ENCODE measurements at places on chromosomes 4 and X. TPM values are rescaled to one million over a fixed set of nuclear protein-coding genes. Genes with fewer than 3 reads are reported as not detected.

The GJB1 gene
- total RNA-seq: 66.3 TPM

The SPATA4 gene
- not detected for total RNA-seq

The IL13RA2 gene
- total RNA-seq: 0.28 TPM

GRCh38 chrX:154355776-154356140 lies 18.7 kb downstream of the FLNA start:
- no peaks in the 10 kb centered on the region for H3K4me1 ChIP-seq
- H3K4me3 ChIP-seq: no peak overlapping the region
- DNase-seq: no peak
- H3K27me3 ChIP-seq: no peaks in the 10 kb centered on the region

DNA sequence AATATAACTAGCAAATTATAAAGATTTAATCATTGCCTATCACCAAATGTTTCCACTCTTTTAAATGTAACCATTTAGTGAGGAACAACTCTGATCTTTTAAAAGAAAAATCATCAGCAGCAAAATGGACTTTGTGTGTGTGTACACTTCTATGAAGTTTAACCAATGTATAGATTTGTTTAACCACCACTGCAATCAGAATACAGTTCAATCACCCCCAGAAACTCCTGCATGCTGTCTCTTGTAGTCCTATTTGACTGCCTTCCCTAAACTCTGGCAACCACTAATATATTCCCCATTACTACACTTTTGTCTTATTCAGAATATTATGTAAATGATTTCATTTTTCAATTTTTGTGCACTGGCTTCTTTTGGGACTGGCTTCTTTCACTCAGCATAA lies 1.7 kb upstream of the TCEAL8 start:
- no peaks in the 10 kb centered on the region for H3K4me1 ChIP-seq
- H3K36me3 ChIP-seq: no peaks in the 10 kb centered on the region
- no peak overlapping the region for H3K4me3 ChIP-seq
- H3K27ac ChIP-seq: no peak overlapping the region
- H3K27me3 ChIP-seq: peaks cover 6% of the 10 kb centered on the region

The GRPR gene
- 7.1 TPM for total RNA-seq

The RAB40A gene
- 0.09 TPM for total RNA-seq

- no peaks in the 10 kb centered on the region for H3K4me1 ChIP-seq
- no peaks in the 10 kb centered on the region for H3K36me3 ChIP-seq
- no peak overlapping the region for H3K27ac ChIP-seq
These were observed 322.5 kb downstream of the HS3ST1 start for GRCh38 chr4:11106190-11106589.

DNA sequence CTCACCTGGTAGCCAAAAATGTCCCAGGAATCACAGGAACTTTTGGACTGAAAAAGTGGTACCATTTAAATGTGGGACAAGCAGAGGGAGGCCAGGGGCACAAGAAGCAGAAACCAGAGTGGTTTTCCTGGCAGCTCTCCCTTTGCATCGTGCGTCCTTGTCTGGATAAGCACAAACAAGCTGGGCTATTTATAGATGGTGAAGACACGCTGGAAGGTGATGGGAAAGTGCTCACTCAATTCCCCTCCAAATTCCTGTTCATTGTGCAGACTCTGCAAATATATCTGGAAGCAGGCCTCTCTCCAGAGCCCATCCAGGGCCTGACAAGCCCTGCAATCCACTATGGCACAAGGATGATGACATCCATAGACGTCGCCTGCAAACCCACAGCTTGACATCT lies 63.6 kb upstream of the MAP3K15 start:
- no peak overlapping the region for H3K27ac ChIP-seq
- no peak overlapping the region for H3K4me3 ChIP-seq
- no peak for DNase-seq
- H3K36me3 ChIP-seq: no peaks in the 10 kb centered on the region

- DNase-seq: no peak
- no peaks in the 10 kb centered on the region for H3K27me3 ChIP-seq
- H3K27ac ChIP-seq: no peak overlapping the region
These were observed 222.4 kb downstream of the GALNTL6 start for GRCh38 chr4:172035562-172035961.

- no peak overlapping the region for H3K27ac ChIP-seq
- peaks cover 6% of the 10 kb centered on the region for H3K27me3 ChIP-seq
- no peaks in the 10 kb centered on the region for H3K36me3 ChIP-seq
These were observed 73.9 kb downstream of the AMOT start for GRCh38 chrX:112766774-112767173.

GRCh38 chr4:83329521-83330110 lies 5.0 kb downstream of the HPSE start:
- no peak overlapping the region for H3K4me3 ChIP-seq
- H3K27me3 ChIP-seq: no peaks in the 10 kb centered on the region
- no peaks in the 10 kb centered on the region for H3K4me1 ChIP-seq
- no peaks in the 10 kb centered on the region for H3K36me3 ChIP-seq
- DNase-seq: no peak

- DNase-seq: peak; percentile 18
- H3K4me3 ChIP-seq: no peak overlapping the region
- no peak overlapping the region for H3K27ac ChIP-seq
- H3K27me3 ChIP-seq: no peaks in the 10 kb centered on the region
These were observed 120.4 kb downstream of the CT47B1 start for GRCh38 chrX:120755066-120755846.

- H3K36me3 ChIP-seq: no peaks in the 10 kb centered on the region
- H3K4me1 ChIP-seq: no peaks in the 10 kb centered on the region
- H3K27me3 ChIP-seq: no peaks in the 10 kb centered on the region
- H3K4me3 ChIP-seq: no peak overlapping the region
These were observed 41.1 kb downstream of the NELFA start for GRCh38 chr4:1967512-1968149.

DNA sequence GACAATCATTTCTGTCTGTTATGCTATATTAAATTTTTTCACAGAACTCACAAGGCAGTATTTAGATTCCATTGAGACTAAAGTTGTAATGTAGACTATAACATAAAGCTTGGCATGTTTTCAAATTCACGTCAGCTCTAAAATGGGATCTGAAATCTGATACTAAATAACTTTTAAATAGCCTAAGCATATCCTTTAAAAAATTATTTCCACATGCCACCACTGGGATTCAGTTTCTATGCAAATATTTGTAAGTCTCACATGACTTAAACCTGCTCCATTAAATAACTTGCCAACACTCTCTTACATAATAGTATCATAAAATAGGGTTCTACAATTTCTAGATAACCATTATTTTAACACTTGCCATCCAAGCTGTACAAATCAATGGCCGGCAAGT lies 32.4 kb downstream of the KLHL8 start:
- H3K27ac ChIP-seq: no peak overlapping the region
- no peak for DNase-seq
- H3K4me3 ChIP-seq: no peak overlapping the region
- H3K4me1 ChIP-seq: no peaks in the 10 kb centered on the region

DNA sequence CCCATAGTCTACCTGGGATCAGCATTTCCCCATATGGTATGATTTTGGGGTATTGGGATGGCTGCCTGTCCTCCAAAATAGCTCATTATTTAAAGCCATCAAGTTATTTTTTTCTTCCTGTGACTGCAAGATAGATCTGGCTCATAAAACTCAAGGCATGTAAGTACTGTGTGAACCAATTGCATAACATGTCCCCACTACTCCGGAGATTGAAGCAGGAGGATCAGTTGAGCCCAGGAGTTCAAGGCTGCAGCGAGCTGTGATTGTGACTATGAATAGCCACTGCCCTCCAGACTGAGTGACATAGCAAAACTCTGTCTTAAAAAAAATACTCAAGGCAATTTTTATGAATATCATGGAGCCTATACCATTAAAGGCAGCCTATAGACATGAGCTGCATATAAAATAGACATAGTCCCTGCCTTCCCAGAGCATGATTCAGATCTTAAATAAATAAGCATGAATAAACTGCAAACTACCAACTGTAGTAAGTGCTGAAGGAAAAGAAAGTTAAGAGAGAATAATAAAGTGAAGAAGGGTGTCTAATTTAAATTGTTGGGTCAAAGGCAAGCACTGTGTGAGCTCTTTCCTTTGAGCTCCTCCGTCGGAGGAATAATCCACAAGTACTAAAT lies 16.9 kb upstream of the MMAA start:
- H3K27ac ChIP-seq: no peak overlapping the region
- no peaks in the 10 kb centered on the region for H3K27me3 ChIP-seq
- H3K4me3 ChIP-seq: no peak overlapping the region
- no peaks in the 10 kb centered on the region for H3K36me3 ChIP-seq
- no peak for DNase-seq
- H3K4me1 ChIP-seq: no peaks in the 10 kb centered on the region

- H3K36me3 ChIP-seq: no peaks in the 10 kb centered on the region
- peaks cover 26% of the 10 kb centered on the region for H3K27me3 ChIP-seq
- DNase-seq: peak; percentile 7
- H3K4me3 ChIP-seq: peak overlapping the region; percentile 66
- H3K27ac ChIP-seq: no peak overlapping the region
- H3K4me1 ChIP-seq: no peaks in the 10 kb centered on the region
These were observed 1.6 kb downstream of the SLIT2 start for GRCh38 chr4:20253283-20253734.

GRCh38 chrX:136214551-136214950 lies 36.6 kb downstream of the MAP7D3 start:
- H3K36me3 ChIP-seq: no peaks in the 10 kb centered on the region
- no peaks in the 10 kb centered on the region for H3K4me1 ChIP-seq
- no peak overlapping the region for H3K27ac ChIP-seq
- peaks cover 5% of the 10 kb centered on the region for H3K27me3 ChIP-seq
- H3K4me3 ChIP-seq: no peak overlapping the region
- DNase-seq: no peak

The CTSO gene
- 15.3 TPM for total RNA-seq

The MAGEB6B gene
- not detected for total RNA-seq

The UGT2B15 gene
- 41.7 TPM for total RNA-seq

GRCh38 chr4:73507541-73507940 lies 26.0 kb downstream of the AFM start:
- H3K27ac ChIP-seq: no peak overlapping the region
- no peak for DNase-seq
- H3K27me3 ChIP-seq: no peaks in the 10 kb centered on the region
- H3K4me3 ChIP-seq: no peak overlapping the region

- H3K36me3 ChIP-seq: peaks cover 3% of the 10 kb centered on the region
- H3K27ac ChIP-seq: no peak overlapping the region
- H3K4me1 ChIP-seq: peaks cover 5% of the 10 kb centered on the region
- peak overlapping the region; percentile 79 for H3K4me3 ChIP-seq
- H3K27me3 ChIP-seq: no peaks in the 10 kb centered on the region
- DNase-seq: no peak
These were observed 1.3 kb downstream of the NOP14 start for GRCh38 chr4:2961811-2962441.

GRCh38 chrX:54423161-54423888 lies 16.9 kb upstream of the TSR2 start:
- H3K4me3 ChIP-seq: no peak overlapping the region
- no peaks in the 10 kb centered on the region for H3K27me3 ChIP-seq
- H3K27ac ChIP-seq: no peak overlapping the region
- DNase-seq: no peak
- H3K4me1 ChIP-seq: no peaks in the 10 kb centered on the region

GRCh38 chrX:10574663-10575062 lies 45.7 kb downstream of the MID1 start:
- no peaks in the 10 kb centered on the region for H3K27me3 ChIP-seq
- no peak for DNase-seq
- H3K4me1 ChIP-seq: no peaks in the 10 kb centered on the region

The ANXA3 gene
- total RNA-seq: 22.7 TPM

DNA sequence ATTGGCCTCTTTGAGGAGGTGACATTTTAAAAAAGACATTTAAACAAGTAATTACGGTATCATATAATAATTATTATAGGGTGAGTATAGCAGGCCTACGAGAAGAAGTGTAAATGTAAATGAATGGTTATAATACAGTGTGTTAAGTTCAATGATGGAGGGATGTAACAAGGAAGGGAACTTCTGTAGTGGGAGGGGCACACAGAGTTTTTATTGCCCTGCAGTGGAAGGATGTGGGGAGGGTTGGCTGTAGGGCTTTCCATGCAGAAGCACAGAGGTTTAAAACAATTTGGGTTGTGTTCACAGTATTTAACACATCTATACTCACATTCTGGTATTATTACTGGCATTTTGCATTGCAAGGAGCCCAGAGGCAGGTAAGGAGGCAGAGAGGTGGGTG lies 41.1 kb downstream of the AFF1 start:
- no peak for DNase-seq
- H3K27me3 ChIP-seq: no peaks in the 10 kb centered on the region
- no peaks in the 10 kb centered on the region for H3K36me3 ChIP-seq
- H3K4me1 ChIP-seq: peaks cover 26% of the 10 kb centered on the region
- no peak overlapping the region for H3K27ac ChIP-seq
- no peak overlapping the region for H3K4me3 ChIP-seq

DNA sequence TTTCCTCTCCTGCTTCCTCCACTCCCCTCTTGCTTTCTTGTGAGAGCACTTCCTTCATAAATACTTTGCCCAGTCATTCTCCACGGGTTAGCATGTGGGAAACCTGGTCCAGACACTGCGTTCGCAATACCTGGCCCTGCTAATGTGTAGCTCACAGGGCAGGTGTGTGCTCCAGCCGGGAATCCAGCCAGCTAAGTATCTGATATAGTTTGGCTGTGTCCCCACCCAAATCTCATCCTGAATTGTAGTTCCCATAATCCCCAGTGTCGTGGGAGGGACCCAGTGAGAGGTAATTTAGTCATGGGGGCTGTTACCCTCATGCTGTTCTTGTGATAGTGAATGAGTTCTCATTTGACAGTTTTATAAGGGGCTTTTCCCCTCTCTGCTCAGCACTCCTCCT lies 32.2 kb upstream of the STX18 start:
- no peak overlapping the region for H3K4me3 ChIP-seq
- H3K4me1 ChIP-seq: no peaks in the 10 kb centered on the region
- no peaks in the 10 kb centered on the region for H3K36me3 ChIP-seq
